ENCODE measurements at places on chromosomes 2 and 18.

GRCh38 chr2:134669731-134670669 is 48.8 kb downstream of the TMEM163 start:
- DNase-seq, result no peak

GRCh38 chr2:198695879-198696278 is 761.9 kb downstream of the SATB2 start:
- no peak for DNase-seq

DNA sequence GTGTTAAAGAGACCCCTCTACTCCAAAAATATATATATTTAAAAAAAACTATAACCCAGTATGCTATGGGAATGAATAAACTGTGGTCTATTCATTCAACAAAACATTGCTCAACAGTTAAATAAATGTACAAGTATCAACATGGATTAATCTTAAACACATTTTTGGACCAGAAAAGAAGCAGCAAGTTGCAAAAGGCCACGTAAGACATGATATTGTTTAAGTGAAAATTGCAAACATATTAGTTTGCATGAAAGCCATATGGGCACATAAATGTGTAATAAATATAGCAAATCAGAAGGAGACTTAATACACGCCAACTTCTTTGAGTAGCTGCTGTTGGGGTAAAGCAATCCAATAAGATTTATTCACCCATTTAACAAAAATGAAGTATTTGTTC is 321.5 kb downstream of the FBXO15 start:
- no peak for DNase-seq

DNA sequence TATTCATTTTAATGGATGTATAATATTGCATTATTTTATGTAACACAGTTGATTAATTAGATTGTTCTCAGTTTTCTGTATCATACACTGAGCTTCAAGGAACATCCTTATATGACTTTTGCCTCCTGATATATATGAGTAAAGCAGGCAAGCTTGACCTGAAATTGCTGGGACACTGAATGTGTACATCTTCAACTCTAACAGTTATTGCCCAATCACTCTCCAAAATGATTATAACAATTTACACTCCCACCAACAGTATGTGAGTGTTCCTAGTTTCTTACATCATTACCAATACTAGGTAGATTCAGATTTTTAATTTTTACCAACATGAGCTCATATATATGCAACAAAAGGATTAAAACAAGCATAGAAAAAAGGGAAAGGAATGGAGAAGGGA is 379.4 kb downstream of the SETBP1 start:
- DNase-seq, result no peak

- DNase-seq, result no peak
Observed at GRCh38 chr2:130352237-130352636, 3.6 kb upstream of the PTPN18 start.

DNA sequence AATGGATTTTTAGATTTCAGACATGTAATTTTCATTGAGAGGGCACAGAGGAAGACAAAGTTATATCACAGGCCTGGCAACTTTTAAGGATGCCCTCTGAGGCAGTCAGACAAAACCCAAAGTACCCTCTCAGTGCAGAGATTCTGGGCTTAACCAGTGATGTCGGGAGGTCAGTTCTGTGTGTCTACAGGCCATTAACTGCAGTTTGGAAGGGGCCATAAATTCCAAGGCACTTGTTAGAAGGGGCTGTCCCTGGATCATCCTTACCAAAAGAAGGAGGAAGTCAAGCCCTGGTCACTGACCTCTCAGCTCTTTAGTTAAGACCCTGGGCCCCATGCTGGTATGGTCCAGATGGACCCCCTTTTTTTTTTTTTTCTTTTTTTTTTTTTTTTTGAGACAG is 60.7 kb downstream of the LRRFIP1 start:
- no peak for DNase-seq
